ENCODE measurements at places on chromosomes 6 and 20. TPM values are rescaled to one million over a fixed set of nuclear protein-coding genes. Genes with fewer than 3 reads are reported as not detected.

The COL9A3 gene
- total RNA-seq, result not detected

The ZNF831 gene
- total RNA-seq, result not detected

The ZSCAN23 gene
- 1.9 TPM for total RNA-seq

The TINAG gene
- total RNA-seq, result 0.29 TPM

The TAAR2 gene
- total RNA-seq, result not detected

The ITPR3 gene
- total RNA-seq, result 50.1 TPM

- DNase-seq, result peak; percentile 9
Observed at GRCh38 chr20:36717657-36718056, 28.2 kb downstream of the NDRG3 start.

DNA sequence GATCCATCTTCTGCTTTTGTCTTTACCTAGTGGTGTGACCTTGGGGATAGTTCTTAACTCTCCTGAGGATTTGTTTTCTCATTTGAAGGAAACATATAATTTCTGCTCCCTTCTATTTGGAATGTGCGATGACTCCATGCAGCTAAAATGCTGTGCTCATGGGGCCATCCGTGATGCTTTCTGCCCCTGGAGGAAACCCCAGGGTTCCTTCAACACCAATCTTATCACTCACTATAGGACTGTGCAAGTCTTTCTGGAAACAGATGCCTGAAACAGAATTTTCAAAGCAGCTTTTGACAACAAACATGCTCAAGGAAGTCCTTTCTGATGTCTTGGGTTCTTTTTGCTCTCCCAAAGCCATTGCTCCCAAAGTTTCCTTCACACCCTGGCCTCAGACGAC lies 128.8 kb upstream of the GGTLC1 start:
- DNase-seq, result no peak

DNA sequence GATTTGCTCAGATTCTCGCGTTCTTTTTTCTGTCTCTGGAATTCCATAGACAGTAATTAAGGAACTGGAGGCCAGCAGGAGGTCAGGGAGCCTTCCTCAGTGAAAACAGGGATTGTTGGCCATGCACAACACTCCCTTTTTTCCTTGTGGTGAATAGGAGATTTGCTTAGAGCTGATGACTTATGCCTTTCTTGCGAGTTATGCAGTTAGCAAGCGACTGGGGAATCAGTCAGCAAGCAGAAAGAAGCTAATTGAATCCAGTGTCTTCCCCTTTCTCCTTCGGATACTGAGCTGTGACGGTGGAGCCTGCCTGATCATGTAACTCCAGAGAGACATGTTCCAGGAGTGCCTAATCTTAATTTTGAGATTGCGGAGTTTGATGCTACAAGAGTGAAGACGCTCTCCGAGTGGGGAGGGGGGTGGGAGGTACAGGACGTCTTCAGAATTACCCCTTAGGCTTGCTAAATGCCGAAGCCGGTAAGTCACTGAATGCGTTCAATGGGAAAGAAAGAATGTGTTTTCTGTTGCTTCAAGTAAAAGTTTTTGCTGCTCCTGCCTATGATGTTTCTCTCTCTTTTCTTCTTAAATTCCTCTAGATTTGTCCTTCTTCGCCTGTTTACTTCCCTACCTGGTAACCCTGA lies 165.9 kb downstream of the SASH1 start:
- peak; percentile 86 for DNase-seq

DNA sequence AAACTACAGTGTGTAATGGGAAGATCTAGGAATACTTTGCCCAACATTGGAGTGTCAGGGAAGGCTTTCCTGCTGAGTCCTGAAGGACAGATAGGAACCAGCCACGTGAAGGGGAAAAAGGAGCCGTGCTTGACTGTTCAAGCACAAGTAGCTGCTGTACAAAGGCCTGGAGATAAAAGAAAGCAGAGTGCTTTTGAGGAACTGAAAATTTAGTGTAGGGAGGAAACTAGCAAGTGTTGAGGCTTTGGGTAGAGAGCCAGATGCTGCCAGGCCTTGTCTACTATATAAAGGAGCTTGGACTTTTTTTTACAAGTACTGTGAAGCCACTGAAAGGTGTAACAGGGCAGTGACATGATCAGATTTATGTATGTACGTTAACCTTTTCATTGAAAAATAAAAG lies 39.0 kb downstream of the DSE start:
- no peak for DNase-seq

DNA sequence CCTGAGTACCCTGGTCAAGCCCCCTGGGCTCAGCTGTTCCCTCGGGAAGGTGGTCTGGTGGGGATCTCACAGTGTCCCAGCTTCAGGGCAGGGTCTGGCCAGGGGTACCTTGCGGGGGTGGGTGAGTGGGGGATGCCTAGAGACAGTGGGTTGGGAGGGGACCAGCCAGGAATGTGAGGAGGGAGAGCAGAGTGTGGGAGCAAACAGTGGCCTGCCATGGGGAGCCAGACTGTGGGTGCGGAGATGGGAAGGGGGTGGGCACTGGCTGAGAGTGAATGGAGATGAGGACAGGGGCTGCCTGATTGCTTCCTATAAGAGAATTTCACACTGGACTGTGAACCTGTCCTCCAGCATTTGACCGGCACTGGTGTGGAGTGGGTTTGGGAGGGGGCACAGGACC lies 95.1 kb downstream of the VEGFA start:
- DNase-seq, result no peak

- no peak for DNase-seq
Observed at GRCh38 chr20:1150968-1151367, 32.6 kb downstream of the PSMF1 start.

GRCh38 chr6:27882624-27883023 lies 29.6 kb downstream of the OR2B2 start:
- DNase-seq, result no peak
